Activated CD8-positive, alpha-beta memory T cell treated with anti-CD3 and anti-CD28 coated beads, Interleukin-2, amount 50 U/mL, for 48 hours (primary cell): ENCODE measurements at places on chromosomes 6 and 20.

GRCh38 chr6:41271901-41272395 is 14.5 kb downstream of the TREM1 start:
- no peak for DNase-seq

GRCh38 chr6:148401571-148401970 is 58.9 kb downstream of the SASH1 start:
- DNase-seq = no peak

GRCh38 chr20:53750827-53751619 is 157.4 kb upstream of the ZNF217 start:
- DNase-seq = peak; percentile 65

- DNase-seq = no peak
Observed at GRCh38 chr6:111925296-111925695, 52.0 kb upstream of the FYN start.

DNA sequence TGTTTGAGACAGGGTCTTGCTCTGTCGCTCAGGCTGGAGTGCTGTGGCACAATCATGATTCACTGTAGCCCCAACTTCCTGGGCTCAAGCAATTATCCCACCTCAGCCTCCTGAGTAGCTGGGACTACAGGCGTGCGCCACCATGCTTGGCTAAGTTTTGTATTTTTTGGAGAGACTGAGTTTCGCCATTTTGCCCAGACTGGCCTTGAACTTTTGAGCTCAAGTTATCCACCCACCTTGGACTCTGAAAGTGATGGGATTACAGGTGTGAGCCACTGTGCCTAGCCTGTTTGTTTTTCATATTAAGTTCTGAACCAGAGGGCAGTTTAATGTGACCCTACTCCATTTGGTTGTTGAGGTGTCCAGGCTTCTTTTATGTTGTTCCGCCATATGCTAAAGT is 194.8 kb downstream of the PLCB1 start:
- no peak for DNase-seq

DNA sequence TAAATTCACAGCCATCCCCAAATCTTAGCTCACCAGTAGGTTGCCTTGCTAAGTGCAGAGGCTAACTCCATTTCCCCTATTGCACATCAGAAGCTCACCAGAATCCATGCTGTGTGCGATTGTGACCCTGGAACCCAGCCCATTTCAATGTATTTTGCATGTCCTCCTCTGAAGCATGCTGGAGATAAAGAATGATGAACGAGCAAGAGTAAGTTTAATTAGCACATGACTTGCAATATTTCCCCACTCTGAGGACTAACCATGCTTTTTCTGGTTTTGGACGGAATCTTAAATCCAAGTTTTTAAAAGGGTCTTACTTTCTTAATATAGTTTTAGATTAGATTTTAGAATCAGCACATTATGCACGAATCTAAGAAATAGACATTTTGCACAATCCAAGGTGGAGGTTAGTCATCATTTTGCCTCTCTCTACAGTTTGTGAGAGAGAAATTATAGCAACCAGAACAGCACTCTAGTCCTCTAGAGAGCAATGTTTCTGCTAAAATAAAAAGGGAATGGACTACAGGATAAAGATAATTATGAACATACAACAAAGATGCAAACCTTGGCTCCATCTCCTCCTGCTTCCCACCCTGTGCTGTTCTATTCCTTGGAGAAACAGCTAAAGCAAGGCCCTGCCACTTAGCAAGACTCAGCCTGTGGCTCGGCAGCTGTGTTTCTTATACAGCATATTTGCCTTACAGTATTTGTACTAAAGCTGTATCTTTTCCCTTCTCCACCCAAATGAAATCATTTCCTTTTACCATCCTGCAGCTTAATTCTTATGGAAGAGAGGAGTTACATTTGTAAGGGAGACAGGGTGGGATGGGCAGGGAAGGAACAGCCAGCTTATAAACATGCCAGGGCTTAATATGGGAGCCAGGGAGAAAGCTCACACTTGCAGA is 24.9 kb upstream of the LAMA4 start:
- DNase-seq = no peak

DNA sequence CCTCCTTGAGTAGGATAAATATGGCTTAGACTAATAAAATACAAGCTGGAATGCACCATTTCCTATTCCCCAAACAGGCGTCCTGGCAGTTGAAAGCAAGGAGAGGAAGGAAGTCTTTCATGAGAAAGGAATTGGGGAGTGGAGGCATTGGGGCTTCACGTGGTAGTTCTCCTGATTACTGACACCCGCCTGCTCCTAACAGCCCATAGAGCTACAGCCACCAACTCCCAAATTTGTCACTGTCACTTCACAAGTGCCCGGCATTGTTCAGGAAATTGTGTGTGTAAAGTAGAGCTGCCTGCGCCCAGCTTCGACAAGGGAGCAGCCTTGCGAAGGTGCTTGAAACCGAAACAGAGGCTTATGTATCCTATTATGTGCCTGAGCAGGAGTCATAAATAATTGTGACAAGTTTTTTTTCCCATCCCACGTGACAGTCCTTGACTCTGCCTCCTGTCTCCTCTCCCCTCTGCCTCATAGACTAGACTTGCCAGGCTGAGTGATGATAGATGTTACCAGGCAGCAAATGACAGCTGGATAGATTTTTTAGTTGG is 301.7 kb upstream of the ZFP64 start:
- DNase-seq = no peak

GRCh38 chr6:102619585-102619984 is 1226.1 kb downstream of the GRIK2 start:
- no peak for DNase-seq

- no peak for DNase-seq
Observed at GRCh38 chr6:14450578-14450977, 333.0 kb downstream of the CD83 start.

- DNase-seq = no peak
Observed at GRCh38 chr6:149139782-149140136, 177.8 kb upstream of the TAB2 start.

GRCh38 chr6:57302477-57302876 is 15.0 kb upstream of the PRIM2 start:
- DNase-seq = no peak

DNA sequence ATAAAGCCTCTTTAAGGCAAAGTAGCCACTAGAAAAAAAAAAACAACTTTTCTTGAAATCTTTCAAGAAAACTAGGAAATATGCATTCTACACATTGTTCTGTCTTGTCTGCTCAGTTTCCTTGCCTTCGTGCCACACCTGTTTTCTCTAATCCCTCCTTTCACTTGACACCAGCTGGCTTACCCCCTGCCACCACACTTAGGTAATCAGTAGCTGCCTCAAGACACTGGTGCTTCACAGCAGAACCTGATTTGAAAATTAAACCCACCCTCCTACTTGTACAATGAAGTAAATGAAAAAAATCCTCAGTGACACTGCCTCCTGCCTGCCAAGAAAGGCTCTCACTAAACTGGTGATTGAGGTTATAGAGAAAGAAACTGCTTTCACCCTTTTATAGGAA is 45.8 kb upstream of the SCML4 start:
- DNase-seq = no peak
